Panc1 (cell line): ENCODE measurements at places on chromosomes 12 and 14. TPM values are rescaled to one million over a fixed set of nuclear protein-coding genes. Genes with fewer than 3 reads are reported as not detected.

Gene C12orf60
- total RNA-seq = 0.54 TPM

Gene KLHL33
- total RNA-seq = not detected

Gene WIF1
- not detected for total RNA-seq

Gene HOXC4
- total RNA-seq = 22.7 TPM

Gene RNFT2
- total RNA-seq = 12.3 TPM

Gene TESPA1
- 0.51 TPM for total RNA-seq

Gene CLEC9A
- not detected for total RNA-seq

Gene TSPAN8
- total RNA-seq = 4.2 TPM

Gene IRAK3
- 2.4 TPM for total RNA-seq

Gene MGAT4C
- total RNA-seq = not detected

Gene CFAP54
- total RNA-seq = 0.64 TPM

Gene CIDEB
- 0.18 TPM for total RNA-seq

Gene LMNTD1
- 0.13 TPM for total RNA-seq

Gene ETV6
- 17.2 TPM for total RNA-seq

Gene ACOT6
- not detected for total RNA-seq

Gene LRP6
- total RNA-seq = 22.0 TPM

Gene RAD51AP1
- 18.1 TPM for total RNA-seq

- DNase-seq = no peak
These were observed 456.7 kb upstream of the DCN start for GRCh38 chr12:91639327-91639726.

DNA sequence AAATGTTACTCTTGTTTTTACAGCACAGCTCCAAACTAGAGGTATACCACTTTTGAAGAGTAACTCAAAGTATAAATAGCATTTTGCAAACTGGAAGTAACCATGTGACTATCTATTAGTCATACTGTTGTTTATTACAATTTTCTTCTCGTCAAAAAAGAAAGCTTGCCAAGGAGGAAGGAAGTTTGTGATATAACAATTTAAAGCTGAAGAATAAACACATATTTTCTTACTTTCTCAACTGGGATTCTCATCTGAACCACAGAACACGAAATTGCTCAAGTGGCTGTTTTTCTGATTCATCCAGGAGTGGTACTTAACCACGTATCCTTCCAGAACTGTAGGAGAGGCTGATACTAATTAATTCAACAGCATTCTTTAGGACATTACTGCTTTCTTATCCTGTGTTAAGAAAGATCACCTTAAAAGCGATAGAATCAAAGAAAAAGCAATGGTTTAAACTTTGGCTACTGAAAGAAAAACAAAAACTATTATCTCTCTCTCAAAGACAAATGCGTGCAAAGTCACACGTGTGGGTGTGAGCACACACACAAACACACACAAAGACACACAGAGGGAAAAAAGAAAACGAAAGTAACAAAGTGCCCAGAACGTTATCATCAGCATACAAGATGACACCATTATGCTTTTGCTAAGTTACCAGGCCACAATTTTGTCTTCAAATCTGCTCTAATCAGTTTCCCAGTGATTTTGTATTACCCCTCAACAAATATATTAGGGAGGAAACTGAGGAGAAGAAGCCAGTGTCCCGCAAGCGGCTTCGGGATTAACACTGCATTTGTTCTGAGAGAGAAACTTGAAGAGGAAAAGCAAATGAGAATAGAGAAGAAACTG lies at the start of gene CLEC2B:
CLEC2B (minus strand) TSS at position 48 of the 855 bp plus-strand sequence.
- no peak for DNase-seq

- no peak for DNase-seq
These were observed 49.2 kb upstream of the PNMA1 start for GRCh38 chr14:73763396-73763795.

GRCh38 chr12:107492393-107493134 lies 193.0 kb upstream of the PWP1 start:
- DNase-seq = no peak

DNA sequence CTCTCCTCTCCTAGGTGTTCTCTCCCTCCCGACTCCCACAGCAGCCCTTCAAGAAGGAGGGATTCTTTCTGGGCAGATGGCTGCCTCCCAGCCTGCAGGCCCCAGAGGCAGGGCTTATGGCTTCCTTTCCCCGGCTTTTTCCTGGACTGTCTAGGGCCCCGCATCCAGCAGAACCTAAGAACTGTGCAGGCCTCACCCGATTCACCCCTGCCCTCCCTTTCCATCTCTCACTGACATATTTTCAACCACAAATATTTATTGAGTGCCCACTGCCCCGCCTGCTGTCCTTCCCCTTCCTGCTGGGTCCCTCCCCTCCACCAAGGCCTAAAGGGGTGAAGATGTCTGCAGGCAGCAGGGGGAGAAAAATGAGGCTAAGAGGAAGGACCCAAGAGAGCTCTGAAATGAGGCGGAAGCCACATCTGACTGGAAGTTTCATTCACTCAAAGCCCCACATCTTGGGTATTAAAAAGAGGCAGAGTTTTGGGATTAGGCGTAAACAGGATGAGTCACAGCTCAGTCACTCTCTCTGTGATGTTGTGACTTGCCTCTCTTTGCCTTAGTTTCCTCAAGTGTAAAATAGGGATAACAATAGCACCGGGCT lies 2.9 kb downstream of the SCNN1A start:
- peak; percentile 71 for DNase-seq

DNA sequence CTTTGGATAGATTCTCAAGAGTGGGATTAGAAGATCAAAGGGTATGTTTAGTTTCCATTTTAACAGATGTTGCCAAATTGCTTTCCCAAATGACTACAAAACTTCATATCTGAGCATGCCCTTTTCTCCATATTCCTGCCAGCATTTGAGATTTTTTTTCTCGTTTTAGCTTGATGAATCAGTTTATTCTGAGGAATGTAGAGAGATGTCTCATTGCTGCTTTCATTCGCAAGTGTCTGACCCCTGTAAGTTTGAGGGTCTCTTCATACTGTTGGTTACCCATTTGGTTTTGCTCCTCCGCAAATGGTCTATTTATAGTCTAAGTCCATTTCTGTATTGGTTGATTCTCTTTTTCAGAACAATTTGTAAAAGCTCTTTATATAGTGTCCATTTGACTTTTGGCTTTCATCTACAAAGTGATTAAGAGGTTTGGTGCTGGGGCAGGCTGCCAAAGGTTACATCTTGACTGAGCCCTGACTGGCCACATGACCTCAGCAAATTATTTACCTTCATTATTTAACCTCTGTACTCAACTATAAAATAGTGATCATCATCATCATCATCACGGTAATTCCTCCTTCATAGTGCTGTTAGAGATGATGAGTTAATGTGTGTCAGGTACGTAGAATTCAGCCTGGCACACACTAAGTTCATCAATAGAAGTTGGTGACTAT lies 33.6 kb downstream of the HCAR2 start:
- DNase-seq = no peak

- DNase-seq = no peak
These were observed 26.3 kb downstream of the RXYLT1 start for GRCh38 chr12:63805704-63806672.

DNA sequence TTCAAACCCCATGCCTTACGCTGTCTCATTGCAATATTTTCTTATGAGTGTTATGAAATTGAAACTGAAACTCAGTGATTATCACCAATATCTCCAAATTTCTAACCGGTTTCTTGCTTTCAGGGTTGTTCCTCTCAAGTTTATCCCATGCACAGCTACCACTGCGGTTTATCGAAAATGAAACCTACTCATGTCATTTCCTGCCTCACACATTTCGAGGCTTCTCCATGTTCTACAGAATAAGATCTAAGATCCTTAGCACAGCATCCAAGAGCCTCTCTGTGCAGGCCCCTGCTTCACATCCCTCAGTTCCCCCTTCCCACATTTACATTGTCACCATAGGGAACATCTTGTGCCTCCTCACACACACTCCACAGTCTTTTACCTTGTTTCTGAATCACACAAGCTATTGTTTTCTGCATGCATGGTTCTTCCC lies 45.5 kb upstream of the FAR2 start:
- no peak for DNase-seq

DNA sequence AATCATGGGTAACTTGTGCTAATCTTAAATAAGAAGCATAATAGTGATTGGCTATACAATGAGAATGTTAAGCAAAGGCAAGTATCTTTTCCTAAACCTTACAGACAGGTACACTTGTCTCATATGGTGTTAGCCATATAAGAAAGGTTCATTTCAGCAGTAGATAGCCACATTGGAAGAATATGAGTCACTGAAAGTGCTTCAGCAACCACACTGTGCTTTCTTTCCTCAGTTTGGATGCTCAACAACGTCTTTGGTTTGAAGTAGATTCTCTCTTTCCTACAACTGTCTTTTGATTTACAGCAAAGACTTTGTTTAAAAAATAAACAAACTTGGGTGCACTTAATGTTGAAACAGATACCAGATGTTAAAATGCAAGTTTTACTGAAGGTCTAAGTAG lies 8.9 kb downstream of the DDHD1 start:
- no peak for DNase-seq

GRCh38 chr12:111270774-111271173 lies 98.1 kb downstream of the PHETA1 start:
- no peak for DNase-seq

DNA sequence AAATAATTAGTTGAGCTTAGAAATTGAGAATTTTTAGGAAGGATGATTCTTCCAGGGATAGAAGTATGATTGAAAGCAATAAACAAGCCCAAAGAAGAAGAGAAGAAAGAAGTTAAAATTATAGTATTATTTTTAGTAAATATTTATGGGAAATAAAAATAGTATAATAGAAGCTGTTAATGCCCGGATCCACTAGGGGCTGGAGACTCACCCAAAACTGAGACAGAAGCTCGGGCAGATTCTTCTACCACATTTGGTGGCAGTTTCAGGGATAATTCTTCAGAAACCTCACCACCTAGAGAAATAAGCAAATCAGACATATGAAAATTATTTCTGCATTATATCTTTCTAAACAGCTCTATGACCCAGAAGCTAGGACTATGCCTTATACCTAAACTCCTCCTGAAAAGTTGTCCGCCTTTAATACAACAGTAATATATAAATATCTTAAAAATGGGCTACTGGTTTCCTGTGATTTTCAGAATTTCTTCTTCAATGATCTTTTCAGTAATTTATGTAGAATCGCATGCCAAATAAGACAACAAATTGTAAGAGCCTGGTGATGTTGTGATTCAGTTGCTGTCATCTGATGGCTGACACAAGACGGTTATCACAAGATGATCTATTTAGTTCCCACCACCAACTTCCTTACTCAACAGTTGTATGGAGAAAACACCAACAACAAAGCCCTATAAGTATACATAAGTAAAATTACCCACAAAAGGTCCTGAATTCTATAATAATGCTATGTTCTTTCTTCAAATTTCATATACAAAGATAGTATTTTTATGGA lies 35.6 kb downstream of the A2M start:
- DNase-seq = no peak

GRCh38 chr14:31781578-31781977 lies 220.4 kb downstream of the NUBPL start:
- no peak for DNase-seq

- DNase-seq = no peak
These were observed 24.6 kb downstream of the RIMKLB start for GRCh38 chr12:8722286-8722800.

GRCh38 chr14:106662936-106663550 lies 1136.7 kb downstream of the TMEM121 start:
- DNase-seq = no peak

- no peak for DNase-seq
These were observed 506 bp downstream of the TMEM132D start for GRCh38 chr12:129903092-129903945.

- DNase-seq = no peak
These were observed 29.1 kb downstream of the PIK3C2G start for GRCh38 chr12:18290386-18290785.

DNA sequence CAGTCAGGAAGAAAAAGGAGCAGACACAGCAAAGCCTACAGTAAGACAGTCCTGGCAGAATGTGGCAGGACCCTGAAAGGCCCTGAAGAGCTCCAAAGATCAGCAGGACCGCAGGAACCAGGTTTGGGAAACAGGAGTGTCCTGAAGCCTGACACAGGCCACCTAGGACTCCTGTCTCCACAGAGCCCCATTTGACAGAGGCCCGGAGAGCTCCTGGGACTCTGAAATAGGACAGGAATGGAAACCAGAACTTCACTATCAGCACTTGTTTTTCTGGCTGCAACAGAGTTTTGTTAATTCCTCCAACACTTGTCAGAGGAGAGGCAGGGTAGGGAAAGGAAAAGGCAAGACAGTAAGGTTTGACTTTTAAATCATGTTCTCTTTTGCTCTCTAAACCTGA lies 12.9 kb downstream of the STXBP6 start:
- no peak for DNase-seq

GRCh38 chr14:23610090-23610814 lies 25.9 kb upstream of the DHRS2 start:
- no peak for DNase-seq

DNA sequence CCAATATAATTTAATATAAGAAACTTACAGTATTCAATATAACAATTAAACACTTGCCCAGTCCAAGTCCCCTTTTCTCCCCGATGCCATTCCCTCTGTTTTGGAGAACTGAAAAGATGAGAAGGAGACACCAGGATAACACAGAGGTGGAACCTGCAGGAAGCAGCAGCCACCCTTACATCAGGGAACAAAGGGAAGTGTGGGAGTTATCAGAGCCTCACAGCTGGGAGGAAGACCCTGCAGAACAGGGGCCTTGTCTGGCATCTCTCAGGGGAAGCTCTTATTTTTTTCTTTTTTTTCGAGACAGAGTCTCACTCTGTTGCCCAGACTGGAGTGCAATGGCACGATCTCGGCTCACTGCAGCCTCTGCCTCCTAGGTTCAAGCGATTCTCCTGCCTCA lies 52.6 kb downstream of the CALM1 start:
- DNase-seq = no peak
